NCI-H1436 treated with DMSO at 0.1 percent for 48 hours (cell line): ENCODE measurements at places on chromosomes 3 and 15.

DNA sequence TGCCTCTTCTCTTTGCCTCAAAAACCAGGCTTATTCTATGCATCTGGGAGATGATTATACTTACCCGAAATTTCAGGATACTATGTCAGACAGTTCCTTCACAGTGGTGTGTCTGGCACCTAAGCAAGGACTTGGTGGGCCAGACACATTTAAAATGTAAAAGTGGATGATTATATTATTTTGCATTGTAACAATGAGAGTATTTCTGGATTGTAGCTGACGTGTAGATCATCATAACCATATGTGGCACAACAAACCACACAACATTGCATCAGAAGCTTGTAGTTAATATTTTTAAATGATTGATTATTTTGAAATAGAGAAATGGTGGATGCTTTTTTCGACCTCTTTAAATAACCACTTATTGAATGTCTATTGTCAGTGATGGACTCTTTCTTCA is 109.0 kb downstream of the TIGIT start:
- no peak for DNase-seq

DNA sequence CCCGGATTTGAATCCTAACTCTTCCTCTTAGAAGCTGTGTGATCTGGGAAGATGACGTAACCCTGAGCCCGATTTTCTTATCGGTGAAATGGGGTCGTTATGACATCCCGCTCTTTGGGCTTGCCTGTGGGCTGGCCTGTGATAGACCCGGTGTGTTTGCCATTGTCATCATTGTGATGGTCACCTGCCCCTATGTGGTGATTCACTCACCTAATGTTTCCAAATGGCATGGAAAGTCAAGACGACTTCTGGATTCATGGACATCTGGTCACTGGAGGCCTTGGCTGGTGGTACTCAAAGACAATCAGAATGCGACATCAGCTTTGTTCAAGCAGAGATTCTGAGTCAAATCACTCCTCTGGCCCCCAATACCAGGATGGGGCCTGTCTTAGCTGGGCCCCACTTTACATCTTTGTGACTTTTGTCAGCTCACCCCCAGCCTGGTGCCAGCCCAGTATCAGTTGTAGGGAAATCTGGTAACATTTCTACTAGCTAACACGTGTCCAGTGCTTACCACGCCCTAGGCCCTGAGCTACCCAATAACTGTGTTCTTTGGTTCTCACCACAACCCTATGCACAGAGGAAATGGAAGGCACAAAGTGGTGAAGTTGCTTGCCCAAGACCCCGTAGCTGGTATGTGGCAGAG is 2.8 kb downstream of the TMEM43 start:
- no peak for DNase-seq

DNA sequence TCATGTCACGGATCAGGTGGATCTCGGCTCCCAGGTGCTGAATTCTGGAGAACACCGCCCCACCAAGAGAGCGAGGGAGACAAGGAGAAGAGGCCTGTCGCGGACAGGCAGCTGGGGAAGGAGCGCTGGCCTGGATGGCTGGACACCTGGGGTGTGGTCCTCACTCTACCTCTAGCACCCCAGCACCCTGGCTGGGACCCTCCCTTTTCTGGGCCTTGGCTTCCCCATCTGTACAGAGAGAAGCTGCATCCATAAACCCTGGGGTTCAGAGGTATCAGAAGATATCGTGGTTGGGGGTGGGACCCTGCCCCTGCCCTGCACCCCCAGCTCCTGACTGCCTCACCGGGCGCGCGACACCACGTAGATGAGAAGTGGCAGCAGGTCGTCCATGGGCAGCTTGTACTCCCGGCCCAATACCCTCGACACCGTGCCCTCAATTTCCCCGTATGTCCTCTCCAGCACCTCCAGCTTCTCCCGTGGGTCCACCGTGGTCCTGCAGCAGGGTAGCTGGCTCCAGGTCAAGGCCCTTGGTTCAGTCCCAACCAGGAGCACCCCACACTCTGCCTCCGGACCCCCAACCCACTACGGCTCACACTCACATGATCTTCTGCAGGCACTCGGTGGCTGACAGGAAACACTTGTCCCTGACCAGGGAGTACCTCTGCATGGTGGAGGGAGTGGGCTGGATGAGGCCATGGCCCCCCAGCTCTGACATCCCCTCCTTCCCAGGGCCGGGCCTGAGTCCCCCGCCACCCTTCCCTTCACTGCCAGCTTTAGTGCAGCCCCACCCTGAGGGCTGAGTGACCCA is 21.7 kb downstream of the ALS2CL start:
- DNase-seq: no peak

DNA sequence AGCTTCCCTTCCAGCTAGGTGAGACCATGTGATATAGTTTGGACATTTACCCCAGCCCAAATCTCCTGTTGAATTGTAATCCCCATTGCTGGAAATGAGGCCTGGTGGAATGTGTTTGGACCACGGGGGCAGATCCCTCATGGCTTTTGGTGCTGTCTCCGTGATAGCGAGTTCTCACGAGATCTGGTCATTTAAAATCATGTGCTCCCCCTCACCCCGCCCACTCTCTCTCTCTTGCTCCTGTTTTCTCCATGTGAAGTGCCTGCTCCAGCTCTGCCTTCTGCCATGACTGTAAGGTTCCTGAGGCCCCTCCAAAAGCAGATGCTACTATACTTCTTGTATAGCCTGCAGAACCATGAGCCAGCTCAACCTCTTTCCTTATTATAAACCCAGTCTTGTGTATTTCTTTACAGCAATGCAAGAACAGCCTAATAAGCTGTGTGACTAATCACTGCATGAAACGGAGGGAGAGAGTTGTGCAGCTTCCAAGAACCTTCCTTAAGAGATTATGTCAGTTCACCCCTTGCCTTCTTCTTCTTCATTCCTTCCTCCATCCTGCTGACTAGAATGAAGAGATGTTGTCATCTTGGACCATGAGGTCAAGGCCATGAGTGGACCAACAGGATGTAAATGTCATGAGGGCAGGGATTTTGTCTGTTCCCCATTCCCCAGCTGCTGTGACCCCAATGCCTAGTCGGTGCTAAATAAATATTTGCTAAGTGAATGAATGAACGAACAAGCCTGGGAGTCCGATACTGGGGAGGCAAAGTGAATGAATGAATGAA is 91.0 kb downstream of the CPN2 start:
- no peak for DNase-seq

- no peak for DNase-seq
Observed at GRCh38 chr3:24299246-24299805, 195.3 kb downstream of the THRB start.

DNA sequence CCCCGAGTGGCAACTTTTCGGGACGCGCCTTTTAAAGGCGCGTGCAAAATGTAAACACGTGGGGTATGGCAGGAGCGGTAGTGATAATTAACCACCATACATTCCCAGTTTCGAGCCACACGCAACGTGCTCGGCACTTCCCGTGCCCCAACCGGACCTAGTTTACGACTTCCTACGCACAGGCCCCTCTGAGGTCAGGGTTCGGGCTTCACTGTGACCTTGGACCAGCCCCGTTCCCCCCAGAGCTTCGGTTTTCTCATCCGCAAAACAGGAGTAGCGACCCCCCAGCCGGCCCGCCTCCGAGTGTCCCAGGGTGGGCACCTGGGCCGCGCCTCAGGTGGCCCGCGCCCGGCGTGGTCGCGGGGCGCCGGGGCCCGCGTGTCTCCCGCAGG is 451 bp downstream of the CHCHD4 start:
- no peak for DNase-seq

DNA sequence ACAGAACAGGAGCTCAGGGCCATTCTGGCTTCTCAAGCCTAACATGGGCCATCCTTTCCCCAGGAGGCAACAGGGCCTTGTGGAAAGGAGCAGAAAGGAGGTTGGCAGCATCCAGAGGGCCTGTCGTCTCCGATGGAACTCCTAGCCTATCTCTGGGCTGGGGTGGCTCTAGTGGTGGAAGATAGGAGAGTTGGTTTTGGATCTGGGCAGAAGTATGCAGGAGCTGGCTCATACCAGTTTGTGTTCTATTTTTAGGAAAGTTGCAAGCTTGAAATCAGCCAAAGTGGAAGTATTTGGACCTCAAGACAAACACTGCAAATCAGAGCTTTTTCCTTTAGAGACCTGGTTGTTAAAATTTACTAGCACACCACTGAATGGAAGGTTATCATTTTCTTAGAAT is 35.4 kb upstream of the XCR1 start:
- DNase-seq: no peak

DNA sequence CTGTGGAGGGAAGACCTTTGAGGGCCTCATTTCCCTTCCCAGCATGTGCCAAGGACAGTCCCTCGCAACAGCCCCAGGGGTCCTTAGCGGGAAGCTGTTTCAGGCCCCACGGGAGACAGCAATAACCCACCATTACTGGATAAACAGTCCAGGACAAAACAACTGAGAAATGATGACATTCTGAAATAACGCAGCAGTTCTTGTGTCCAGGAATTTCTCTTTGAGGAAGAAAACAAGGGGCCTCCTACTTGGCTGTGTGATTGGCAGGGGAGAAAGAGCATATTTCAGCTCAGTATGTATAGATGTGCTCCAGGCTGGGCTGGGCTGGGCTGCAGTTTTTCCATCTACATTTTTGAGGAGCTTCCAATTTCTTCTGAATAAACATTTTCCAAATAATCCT is 82.2 kb upstream of the THBS1 start:
- DNase-seq: no peak

- DNase-seq: no peak
Observed at GRCh38 chr15:96333131-96334016, 2.9 kb downstream of the NR2F2 start.

DNA sequence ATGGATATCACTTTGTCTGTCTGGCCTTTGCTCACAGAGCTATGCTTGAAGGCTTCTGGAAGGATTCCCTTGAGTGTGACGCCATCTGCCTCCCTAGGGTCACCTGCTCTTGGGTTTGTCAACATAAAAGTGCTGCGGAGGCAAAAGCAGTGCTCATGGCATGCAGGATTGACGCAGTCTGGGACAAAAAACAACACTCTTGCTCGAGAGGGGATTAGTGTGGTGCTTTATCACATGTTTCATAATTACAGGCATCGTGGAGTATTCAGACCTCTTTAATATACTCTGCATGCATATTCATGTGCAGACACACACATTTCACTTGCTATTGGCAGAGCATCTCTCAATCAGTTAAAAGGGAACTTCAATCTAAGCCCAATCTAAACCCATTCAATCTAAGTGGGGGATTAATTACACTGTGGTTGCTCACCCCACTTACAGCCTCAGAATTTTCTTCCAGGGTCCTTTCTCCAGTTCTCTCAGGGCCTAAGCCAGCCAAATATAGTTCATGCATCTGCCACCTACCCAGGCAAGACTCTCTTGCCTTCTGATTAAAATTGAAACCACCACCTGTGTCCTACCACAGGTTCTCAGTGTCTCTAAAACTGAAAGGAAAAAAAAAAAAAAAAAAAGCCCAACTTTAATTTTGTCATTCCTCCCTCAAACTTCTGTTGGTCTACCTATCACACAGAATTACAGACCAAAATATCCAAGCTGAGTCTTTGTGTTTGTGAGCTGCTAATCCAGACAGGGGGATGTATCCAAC is 75.6 kb downstream of the BFSP2 start:
- DNase-seq: peak; percentile 99

- DNase-seq: no peak
Observed at GRCh38 chr15:63082366-63082765, 39.3 kb upstream of the LACTB start.

DNA sequence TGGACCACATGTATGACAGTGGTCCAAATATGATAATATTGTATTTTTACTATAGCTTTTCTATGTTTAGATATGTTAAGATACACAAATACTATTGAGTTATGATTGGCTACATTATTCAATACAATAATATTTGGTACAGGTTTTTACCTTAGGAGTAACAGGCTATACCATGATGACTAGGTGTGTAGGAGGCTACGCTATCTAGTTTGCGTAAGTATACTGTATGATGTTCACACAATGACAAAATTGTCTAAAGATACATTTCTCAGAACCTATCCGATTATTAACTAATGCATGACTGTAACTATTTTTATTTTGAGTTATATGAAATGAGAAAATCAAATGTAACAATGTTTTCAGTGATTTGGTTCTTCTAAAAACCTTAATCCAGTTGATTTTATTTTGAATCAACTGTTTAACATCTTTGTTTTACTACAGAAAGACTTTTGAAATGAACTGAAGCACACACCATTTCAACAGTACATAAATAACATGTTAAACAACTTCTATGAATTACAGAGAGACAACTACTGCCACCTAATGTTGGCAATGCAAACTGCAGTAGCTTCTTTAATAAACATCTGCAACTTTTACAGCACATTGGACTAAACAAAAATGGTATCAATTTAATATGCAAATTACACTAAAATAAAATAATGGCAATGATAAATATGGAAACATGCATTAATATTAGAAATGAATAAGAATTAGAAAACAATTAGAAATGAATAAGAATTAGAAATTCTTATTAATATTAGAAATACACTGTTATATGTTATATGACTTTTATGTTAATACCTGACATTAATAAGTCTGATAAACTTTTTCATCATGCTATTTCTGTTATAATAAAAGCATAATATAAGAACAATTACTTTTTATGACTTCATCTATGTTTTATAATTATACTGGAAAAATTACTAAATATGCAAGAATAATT is 255.7 kb downstream of the MBNL1 start:
- DNase-seq: no peak

- DNase-seq: no peak
Observed at GRCh38 chr3:138260611-138261010, 69.0 kb downstream of the NME9 start.

- no peak for DNase-seq
Observed at GRCh38 chr3:67030785-67031740, 33.0 kb downstream of the KBTBD8 start.

- DNase-seq: no peak
Observed at GRCh38 chr15:100099976-100100375, 241.8 kb downstream of the ADAMTS17 start.

DNA sequence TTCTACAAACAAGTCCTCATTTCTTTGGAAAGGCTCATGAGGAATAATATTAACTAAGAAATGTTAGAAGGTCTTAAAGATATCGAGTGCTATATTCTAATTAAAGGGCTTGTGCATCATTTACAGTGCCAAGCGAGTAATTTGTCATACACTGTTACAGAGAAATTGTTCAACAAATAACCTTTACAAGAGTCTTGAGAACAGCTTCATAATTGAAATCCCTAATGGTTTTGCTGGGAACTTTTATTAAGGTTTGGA is 209.5 kb downstream of the MECOM start:
- peak; percentile 69 for DNase-seq

DNA sequence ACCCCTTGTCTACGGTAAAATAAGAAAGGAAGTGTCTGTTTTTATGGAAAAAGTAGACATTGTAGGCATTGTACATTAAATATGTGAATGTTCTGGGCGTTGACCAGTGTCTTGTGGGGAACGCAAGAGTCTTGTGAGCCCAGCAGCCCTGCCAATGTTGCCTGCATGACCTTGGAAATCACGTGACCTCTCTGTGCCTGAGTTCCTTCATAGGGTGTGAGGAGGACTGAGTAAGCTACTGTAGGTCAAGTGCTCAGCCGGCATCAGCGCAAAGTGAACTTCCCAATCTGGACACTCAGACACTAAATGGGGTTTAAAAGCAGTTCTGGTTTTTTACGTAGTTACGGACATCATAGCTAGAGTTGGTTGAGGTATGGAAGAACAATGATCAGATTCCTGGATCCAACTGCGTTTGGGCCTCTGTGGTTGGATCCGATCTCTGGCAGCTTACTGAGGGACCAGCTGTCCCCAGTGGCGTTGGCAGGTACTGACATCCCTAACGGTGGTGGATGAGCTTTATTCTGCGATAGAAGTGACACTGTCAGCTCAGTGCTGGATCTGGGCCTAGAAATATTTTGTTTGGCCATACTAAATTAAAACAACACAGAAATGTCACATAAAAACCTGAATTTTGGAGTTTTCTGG is 63.8 kb downstream of the SPSB4 start:
- no peak for DNase-seq
